ENCODE measurements at places on chromosomes 4 and X.
A peak's percentile ranks its signal among the peaks of the same experiment; 100 is the strongest.

GRCh38 chr4:37424753-37425152 lies 180.2 kb downstream of the NWD2 start:
- no peak for DNase-seq

DNA sequence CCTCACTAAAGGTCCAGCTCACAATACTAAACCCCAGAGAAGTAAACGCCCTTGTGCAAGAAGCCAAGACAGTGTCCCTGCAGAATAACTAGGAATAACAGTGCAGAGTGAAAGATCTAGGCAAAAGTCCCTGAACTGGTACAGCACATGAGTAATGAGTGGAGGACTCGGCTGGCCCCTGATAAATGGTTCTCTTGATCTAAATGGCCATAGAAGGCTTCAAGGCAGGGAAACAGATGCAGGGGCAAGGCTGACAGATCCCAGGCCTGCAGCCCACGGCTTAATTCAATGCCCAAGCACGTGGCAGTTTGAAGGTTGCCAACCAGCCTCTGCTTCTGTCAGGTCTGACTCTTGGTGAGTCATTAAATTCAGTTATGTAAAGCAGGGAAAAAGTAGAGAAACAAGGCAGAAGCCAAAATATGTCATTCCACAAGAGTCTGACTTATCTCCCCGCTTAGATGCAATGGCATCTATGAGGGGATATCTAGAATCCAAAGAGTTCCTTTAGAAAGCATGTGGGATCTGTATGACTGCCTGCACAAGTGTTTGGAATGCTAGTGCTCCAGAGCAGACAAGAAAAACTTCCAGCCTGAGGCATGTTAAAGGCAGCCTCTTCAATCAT lies 121.3 kb downstream of the PRDM5 start:
- no peak for DNase-seq

DNA sequence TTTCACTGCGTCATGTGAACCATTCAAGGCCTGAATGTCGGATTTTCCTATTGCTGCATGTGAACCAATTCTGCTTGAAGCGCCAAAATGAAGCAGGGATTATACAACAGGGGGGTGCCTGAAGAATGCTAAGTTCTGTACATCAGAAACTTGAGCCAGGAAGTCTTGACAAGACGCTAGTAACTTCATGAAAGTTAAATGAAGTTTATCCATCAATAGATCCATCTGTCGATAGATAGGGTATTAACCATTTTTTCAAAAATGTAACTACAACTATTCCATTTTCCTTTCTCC lies 590 bp upstream of the NAF1 start:
- no peak for DNase-seq

- DNase-seq: no peak
Measured at GRCh38 chrX:133674726-133675470, 259.6 kb upstream of the GPC4 start.

DNA sequence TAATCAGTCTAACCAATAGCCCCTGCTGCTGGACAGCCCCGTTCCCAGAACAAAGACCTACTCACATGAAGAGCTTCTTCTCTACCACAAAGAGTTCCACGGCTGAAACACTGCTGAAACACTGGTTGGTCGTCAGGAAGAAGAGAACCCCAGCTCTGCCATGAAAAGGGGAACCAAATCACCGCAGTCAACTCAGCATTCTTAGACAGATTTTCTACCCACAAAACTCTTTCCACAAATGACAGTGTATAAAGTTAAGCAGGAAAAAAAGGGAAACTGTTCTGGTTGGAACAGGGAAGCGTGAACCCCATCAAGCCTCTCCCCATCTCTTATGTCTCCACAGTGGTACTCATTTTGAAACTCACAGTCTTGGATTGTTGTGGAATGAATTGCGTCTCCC lies 57.3 kb downstream of the ABCG2 start:
- no peak for DNase-seq

DNA sequence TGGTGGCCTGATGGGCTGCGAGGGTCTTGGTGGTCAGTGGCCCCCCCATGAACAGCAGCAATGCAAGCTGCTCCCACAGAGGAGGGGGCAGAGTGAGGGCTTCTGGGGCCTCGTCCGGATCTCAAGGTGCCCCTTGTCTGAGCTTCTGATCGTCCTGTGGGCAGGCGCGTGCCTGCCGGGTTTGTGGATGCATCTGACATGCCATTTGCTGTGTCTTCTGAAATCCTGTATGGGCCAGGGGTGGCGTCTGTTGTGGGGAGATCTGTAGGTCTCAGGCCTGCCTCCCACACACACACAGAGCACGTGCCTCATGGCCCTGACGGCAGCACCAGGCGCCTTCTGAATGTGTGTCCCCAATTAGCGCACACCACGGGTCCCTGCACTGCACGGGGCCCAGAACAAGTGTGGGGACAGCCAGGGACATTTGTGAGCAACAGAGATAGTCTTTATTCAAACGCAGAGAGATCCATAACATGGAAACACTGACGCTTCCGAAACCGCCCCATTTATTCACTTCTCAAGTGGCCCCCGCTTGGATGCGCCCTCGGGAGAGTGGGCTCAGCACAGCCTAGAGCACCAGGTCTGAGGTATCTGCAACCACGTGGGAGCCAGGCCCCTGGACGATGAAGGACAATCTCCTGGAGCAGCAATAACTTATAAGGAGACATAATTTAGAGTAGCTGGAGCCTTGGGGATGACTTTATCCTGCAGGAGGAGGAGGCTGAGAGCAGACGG lies 5.7 kb downstream of the SPON2 start:
- DNase-seq: no peak

DNA sequence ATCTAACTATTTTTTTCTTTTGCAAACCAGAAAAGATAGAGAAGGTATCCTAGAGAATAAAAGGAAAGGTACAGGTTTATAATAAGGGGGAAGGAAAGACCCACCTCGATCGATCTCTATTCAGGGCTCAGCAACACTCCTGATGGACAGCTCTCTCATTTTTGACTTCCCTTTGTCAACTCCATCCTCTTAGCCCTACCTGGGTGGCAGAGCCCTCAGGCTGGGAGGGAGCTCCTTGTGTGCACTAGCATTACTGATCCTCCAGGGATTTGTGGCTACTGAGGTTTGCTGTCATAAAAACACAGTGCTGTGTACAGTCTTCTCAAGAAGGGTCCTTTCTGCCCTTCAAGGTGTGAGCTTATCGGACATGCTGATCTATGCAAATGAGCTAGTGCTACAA lies 111.0 kb downstream of the MID1 start:
- no peak for DNase-seq

GRCh38 chr4:25441519-25442117 lies 64.6 kb downstream of the ANAPC4 start:
- peak; percentile 42 for DNase-seq

Data from GM13976 (cell line).